ENCODE measurements at places on chromosomes 5 and 9.

DNA sequence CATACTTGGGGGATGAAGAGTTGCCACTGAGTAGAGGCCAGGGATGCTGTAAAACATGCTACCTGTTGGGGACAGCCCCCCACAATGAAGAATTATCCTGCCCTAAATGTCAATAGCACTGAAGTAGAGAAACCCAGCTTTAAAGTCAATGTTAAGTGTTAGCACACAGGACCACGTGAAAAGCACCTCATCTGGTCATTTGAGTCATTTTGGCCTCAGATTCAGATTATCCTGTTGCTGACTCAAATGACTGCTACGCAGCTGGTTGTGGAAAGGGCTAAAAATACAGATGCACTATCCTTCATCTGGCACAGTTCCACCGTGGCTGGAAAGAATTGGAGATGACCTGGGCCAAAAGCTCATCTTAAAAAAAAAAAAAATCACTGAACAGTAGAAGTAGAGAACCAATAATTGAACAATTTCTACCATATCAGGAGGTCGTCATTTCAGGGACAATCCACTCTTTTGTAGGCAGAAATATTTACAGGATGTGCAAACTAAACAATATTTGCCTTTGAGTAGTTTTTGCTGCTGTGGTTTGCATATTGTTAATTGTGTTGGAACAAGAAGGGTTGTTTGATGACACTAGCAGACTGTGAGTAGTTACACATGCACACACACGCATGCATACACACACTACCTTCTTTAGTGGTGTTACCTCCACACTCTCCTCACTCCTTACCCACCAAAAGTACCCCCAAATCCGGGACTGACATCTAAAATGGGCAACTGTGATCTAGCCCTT, 195.3 kb upstream of the KLF9 start:
- DNase-seq, result no peak

DNA sequence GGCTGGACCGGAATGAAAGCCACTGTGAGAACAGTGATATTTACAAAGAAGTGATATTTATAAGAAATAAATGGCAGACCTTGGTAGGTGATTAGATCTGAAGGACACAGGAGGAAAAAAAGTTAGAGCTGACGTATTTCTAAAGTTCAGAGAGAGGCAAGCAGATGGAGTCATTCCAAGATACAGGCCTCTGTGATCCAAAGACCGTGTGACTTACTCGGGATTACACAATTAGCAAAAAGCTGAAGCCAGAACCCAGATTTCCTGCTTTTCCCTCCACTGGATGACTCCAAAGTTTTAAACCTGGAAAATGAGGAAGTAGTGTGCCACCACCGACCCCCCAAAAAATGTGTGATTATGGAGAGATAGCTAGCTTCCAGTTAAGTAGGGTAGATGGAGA, 3.1 kb upstream of the DOCK8 start:
- DNase-seq, result no peak

- DNase-seq, result no peak
Measured at GRCh38 chr5:56055287-56055686, 60.5 kb upstream of the IL6ST start.

DNA sequence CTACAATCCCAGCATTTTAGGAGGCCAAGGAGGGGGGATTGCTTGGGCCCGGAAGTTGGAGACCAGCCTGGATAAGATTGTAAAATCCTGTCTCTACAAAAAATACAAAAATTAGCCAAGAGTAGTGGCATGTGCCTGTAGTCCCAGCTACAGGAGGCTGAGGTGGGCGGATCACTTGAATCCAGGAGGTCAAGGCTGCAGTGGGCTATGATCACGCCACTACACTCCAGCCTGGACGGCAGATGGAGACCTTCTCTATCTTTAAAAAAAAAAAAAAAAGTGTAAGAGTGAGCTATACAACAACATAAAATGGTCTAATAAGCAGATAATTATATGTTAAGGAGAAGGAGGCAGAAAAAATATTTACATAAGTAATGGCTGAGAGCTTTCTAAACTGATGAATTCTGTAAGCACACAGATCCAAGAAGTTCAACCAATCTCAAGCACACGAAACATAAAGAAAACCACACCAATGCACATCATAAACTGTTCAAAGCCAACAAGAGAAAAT, 23.0 kb downstream of the CDC14B start:
- DNase-seq, result no peak

GRCh38 chr9:99319048-99319447, 97.0 kb downstream of the SEC61B start:
- no peak for DNase-seq

DNA sequence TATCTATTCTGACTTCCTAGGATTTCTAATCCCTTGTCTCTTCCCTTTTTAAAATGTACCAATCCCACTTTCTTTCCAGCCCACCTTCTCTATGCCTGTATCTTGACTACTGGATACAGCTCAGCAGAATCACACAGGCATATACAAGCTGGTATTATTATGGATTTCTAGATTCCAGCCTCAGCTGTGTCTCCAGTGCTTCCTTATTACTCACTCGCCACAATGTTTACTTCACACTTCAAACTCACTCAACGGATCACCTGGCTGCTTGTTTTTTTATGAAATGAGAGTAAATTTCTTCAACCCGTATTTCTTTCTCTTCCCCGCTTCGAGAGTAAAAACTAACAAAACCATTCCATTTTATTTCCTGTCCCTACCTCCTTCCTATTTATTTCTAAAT, 38.8 kb downstream of the CWC27 start:
- DNase-seq, result no peak

All from CD4-positive, alpha-beta T cell treated with Interleukin-10 for 1 hour (primary cell).